ENCODE measurements at places on chromosomes 13 and 19.

DNA sequence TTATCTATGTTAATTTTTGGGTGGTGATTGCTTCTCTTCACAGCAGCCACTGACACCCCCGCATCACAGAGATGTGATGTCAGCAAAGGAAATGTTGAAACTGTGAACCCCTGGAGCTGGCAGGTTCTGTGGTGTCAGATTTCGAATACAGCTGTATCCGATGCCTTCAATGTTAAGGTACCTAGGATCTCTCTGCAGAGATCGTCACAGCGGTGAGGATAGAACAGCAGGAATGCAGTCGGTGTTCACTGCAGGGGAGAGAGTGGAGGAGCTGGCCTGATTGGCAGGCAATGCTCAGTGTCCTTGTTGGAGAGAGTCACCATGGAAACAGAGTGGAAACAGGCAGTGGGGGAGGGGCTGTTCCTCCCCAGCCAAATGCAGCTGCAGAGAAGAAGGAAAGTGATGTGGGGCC lies 79.5 kb upstream of the ZNF835 start:
- no peak for DNase-seq

GRCh38 chr19:40717880-40718773 lies 1.2 kb downstream of the ITPKC start:
- no peak for DNase-seq

DNA sequence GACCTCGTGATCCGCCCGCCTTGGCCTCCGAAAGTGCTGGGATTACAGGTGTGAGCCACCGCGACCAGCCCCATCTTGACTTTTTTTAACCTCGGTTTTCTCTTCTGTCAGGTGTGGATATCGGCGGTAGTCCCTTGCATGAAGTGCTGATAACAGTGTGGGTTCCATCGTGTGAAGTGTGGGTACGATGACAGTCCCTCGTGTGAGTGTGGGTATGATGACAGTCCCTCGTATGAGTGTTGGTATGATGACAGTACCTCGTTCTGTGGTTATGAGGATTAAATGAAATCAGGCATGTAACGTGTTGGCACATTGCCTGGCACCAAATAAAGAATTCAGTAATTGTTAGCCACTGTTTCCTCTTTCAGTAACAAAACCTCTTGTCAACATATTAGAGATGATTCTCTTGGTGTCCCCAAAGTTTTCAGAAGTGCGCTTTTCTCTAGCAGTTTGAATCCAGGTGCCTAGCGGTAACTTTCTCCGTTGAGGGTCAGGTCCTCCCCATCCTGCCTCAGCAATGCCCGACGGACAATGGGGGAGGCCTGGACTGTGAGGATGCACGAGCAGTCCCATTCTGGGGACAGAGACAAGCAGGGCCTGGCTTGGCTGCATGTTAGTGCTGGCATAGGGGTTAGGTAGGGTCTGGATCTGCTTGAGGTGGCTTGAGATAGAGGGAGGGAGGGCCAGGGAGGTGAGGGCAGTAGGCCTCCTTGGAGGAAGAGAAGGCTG lies 15.3 kb downstream of the GATAD2A start:
- no peak for DNase-seq

- DNase-seq, result no peak
Observed at GRCh38 chr19:54063350-54064116, at the start of gene VSTM1. Gene VSTM1, minus strand, starts transcription at chr19:54063897. Its CDS starts 120 bp downstream, at chr19:54063777.

GRCh38 chr13:73809561-73809960 lies 324.6 kb downstream of the KLF12 start:
- no peak for DNase-seq

- DNase-seq, result no peak
Observed at GRCh38 chr19:43901395-43902390, 33.4 kb downstream of the ZNF45 start.

- DNase-seq, result no peak
Observed at GRCh38 chr19:19457671-19458070, 52.2 kb downstream of the GATAD2A start.

GRCh38 chr19:34818270-34818669 lies 45.3 kb upstream of the ZNF599 start:
- no peak for DNase-seq

GRCh38 chr13:68439817-68440216 lies 1209.7 kb upstream of the PCDH9 start:
- no peak for DNase-seq

- no peak for DNase-seq
Observed at GRCh38 chr13:21898945-21899344, 228.1 kb downstream of the FGF9 start.

DNA sequence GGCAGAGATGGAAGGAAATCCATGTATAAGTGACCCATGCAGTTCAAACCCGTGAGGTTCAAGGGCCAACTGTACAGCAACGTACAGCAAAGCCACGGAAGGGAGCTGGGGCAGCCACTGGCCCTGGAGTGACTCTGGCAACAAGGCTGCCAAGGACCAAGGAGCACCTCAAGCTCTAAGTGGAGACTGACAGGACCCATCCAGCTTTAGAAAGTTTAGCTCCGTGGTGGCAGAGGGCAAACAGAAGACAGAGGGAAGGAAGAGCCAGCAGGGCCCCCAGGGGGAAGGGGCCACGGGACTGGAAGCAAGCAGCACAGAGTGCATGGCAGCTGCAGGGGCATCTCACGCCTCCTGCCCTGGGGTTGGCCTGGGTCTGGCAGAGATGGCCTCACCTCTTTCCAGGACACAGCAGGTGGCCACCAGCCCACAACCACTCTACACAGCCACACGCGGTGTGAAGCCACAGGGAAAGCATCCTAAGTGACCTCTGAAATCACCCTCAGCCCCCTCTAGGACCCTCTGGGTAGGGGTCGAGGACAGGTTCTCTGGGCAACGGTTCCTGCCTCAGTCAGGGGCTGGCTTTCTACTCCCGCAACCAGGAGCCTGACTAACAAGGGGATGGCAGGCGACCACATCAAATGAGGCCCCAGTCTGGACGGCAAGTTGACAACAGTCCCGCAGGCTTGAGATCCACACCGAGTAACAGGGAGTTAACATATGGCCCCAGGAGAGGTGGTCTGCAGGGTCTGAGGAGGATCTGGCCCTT lies 3.8 kb downstream of the MIER2 start:
- no peak for DNase-seq

DNA sequence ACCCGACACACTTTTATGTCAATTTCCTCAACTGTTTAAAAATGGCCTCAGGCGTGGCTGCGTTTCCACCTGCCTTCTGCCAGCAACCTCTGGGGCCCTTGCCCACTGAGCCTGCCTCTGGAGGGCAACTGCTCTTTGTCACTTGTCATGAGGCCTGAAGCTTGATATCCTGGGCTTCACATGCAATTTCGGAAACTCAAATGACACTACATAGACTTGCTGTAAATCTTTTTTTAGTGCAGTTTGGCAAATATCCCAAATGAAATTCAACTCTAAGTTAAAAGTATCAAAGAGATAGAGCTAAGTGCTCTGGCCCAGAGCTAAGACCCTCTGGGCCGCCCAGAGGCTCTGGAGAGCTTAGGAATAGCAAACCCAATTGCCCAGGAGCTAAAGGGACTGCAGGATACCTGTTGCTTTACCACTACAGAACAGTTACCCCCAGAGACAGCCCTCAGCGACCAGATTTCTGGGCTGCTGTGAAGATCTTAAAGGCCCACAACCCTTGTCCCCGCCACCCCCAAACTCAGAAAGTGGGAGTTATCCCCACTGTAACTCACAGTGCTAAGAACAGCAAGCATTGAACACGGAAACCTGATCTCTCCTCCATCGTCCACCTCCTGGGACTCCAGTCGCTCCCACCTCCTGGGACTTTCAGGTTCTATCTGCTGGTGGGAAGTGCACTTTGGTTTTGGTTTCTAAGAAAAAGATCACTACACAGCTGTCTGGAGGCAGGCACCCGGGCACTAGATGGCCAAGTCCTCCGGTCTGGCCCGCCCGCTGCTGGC lies 19.4 kb downstream of the GJA3 start:
- DNase-seq, result no peak

- DNase-seq, result no peak
Observed at GRCh38 chr13:78909276-78909675, 250.3 kb upstream of the OBI1 start.

GRCh38 chr13:85497652-85498051 lies 301.6 kb downstream of the SLITRK6 start:
- DNase-seq, result no peak

- no peak for DNase-seq
Observed at GRCh38 chr13:22196777-22197176, 525.9 kb downstream of the FGF9 start.

DNA sequence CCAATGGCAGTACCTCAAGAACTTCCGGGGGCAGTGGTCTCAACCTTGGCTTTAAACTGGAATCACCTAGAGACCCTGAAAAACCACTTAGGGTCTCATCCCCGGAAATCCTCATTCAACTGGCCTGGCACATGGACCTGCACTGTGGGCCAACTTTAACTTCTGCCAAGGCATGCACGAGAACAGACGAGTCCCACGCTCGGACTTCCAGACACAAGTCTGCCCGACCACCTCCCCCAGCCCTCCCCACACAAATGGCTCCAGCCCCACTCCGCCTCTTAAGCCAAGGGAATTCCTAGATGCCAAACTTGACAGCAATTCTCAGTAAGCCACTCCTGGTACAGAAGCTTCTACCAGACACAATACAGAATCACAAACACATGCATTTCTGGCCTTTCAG lies 114.0 kb downstream of the STK24 start:
- DNase-seq, result no peak

DNA sequence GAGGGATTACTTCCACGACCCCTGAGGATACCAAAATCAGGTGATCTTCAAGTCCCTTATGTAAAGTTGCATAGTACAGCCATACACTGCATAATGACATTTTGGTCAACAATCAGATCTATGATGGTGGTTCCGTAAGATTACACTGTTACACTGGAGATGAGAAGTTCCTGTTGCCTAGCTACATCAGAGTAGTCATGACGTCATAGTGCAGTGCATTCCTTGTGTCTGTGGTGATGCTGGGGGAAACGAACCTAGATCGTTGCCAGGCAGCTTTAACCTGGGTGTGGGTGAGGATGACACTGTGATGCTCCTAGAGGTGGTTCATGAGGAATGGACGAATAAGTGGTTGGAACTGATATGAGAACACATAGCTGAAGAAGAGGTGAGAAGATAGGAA lies 9.1 kb downstream of the ZNF610 start:
- no peak for DNase-seq

DNA sequence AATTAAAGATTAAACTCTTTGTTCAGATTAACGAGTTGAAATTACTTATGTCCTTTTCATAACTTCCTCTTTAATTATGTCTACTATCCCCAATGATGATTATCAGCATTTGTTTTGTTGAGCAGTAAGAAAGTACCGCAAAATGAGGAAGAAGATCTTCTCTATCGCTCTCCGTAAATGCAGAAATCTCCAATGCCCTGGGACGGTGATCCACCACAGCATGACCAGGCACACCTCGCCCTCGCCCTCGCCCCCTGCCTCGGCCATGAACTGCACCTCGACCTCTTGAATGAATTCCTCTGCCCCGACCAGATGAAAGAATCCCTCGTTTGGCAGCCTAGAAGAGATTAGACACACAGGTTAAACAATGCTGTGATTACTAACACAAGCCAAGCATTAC lies 69.1 kb downstream of the RBM26 start:
- DNase-seq, result no peak

DNA sequence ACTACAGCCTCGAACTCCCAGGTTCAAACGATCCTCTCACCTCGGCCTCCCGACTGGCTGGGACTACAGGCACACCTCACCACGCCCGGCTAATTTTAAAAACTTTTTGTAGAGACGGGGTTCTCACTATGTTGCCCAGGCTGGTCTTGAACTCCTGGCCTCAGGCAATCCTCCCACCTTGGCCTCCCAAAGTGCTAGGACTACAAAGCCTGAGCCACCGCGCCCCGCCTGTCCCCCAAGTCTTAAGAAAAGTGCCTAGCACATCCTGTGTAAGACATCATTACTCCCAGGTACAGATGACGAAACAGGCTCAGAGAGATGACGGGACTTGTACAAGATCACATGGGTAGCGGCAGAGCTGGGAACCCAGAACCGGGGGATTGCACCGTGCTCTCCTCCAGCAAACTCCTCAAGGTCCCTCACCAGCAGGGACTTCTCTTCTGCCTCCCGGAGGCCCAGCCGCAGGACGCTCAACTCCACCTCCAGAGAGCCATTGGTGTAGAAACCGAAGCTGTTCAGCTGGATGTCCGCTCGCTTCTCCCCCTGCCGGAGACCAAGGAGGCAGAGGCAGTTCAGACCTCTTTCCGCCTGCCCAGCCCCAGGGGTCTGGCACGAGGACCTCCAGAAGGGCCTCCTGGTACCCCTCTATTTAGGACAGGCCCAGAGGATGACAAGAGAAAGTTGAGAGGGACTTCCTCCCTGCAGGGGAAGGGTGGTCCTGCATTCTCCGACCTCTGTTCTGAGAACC lies 1.0 kb downstream of the GPR108 start:
- peak; percentile 77 for DNase-seq

GRCh38 chr13:80297094-80297493 lies 43.8 kb downstream of the SPRY2 start:
- no peak for DNase-seq

- no peak for DNase-seq
Observed at GRCh38 chr13:28575200-28575599, 80.3 kb upstream of the FLT1 start.

DNA sequence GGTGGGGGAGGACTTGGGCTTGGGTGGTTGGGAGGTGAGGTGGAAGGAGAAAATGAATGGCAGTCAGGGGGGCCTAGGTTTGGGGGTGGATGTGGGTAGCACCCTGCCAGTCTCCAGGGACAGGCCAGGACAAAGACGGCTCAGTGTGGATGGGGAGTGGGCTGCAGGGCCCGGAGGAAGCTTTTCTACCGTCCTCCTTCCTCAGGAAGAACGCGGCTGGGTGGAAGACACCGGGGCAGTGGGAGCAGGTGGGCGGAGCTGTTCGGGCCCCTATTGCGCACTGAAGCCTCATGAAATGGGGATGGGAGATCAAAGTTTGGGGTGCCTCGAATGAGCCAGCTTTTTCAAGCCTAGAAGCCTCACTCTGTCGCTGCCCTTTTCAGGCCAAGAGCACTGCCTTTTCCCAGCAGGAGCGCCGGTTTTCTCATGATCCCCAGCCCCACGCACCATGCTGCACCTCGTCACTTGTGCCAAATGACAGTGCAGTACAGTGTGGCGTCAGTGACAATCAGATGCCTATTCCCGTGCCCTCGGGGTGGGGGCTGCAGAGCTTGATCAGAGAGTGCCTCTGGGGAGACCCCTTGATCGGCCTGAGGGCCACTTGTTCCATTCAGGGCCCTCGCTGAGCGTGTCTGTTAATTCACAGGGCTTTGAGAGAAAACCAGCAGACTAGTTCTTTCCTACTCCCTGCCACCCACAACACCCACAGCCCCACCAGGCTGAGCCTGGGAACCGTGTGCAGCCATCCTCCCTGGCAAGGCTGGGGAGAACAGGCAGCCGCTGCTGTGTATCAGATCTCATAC lies 1.5 kb downstream of the CALM3 start:
- DNase-seq, result no peak
